ENCODE measurements at places on chromosomes 6 and 20. TPM values are rescaled to one million over a fixed set of nuclear protein-coding genes. Genes with fewer than 3 reads are reported as not detected.

DNA sequence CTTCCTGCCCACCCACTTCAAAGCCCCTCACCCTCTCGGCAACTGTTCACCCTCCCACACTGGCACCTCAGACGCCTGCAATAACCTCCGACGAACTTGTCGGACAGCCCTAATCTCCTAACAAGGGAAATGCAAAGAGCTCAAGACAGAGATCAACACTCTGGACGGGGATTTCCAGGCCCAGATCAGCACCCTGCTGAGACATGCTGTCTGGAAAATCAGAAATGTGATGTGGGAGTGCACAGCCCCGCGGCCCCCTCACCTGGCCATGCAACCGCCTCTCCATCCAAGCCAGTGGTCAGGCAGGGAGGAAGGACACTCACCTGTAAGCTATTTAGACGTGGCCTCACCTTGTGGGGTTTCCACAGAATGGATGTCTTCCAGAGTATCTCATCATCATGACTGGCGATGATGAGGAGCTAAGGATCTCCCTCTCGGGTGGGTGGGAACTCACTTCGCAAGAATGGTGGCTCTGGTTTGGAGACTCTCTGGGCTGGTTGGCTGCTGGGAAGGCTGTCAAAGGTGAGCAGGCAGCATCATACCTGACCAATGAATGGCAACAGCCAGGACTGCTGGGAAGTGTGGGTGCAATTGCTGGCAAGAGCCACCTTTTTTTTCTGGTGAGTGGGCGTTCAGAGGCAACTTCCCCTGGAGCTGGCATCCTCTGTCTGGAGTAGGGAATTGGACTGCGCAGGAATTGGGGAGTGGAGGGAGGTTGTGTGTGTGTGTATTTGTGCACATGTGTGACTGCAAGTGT lies 28.1 kb upstream of the ADTRP start:
- DNase-seq: no peak

GRCh38 chr6:71651636-71652035 lies 234.7 kb upstream of the RIMS1 start:
- no peak for DNase-seq

DNA sequence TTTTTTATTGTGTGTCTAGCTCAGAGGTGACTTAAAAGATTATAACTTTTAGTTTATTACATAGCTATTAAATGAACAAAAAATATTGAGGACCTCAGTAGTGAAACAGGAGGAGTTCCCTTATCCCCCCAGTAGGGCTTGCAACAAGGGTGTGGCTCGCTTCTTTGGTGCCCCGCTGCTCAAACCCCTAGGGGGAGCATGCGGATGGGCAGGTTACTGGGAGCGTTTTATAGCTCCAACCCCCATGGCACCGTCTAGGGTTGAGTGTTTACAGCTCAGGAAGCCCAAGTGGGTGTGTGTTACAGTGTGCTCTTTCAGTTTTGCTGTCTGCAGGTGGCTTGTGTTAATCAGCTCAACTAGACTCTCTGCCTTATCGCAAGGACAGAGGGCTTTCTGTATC lies 1513.7 kb downstream of the GRIK2 start:
- peak; percentile 11 for DNase-seq

DNA sequence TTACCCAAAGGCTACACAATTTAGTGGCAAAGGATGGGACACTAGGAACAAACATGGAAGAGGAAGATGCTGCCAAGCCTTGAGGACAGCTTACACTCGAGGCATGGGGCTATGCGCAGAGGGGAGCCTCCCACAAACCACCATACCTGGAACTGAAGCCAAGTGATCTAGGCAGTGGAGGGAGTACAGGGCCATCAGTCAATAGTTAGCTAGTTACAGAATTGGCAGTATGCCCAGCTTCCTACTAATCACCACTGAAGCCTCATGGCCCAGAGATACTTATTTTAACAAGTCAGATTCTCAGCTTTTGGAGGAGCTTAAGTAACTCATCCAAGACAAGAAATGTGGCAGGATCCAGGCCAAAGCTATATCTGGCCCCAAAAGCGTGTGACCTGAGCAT lies 226.6 kb upstream of the MOCS1 start:
- DNase-seq: no peak

- DNase-seq: no peak
These were observed 198.5 kb downstream of the HIVEP2 start for GRCh38 chr6:142746524-142746923.

The GHRH gene
- total RNA-seq: not detected
